CD4-positive, alpha-beta T cell treated with Interleukin-6 at 100 ng/mL for 8 hours (primary cell): ENCODE measurements at places on chromosomes 12 and 14.

DNA sequence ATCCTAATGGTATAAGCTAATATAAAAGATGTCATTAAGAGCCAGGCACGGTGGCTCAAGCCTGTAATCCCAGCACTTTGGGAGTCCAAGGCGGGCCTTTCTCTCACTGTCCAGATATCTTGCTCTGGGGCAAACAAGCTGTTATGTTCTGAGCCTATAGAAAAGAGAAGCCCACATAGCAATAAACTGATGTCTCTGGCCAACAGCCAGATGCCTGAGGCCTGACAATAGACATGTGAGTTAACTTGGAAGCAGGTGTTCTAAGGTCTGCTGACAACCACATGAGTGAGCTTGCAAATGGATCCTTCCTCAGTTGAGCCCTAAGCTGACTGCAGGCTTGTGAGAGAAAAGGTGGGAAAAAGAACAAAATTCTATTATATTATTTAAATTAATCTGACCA lies 25.0 kb downstream of the YAF2 start:
- DNase-seq: no peak

- no peak for DNase-seq
Measured at GRCh38 chr12:79453820-79454219, 236.9 kb downstream of the PAWR start.

DNA sequence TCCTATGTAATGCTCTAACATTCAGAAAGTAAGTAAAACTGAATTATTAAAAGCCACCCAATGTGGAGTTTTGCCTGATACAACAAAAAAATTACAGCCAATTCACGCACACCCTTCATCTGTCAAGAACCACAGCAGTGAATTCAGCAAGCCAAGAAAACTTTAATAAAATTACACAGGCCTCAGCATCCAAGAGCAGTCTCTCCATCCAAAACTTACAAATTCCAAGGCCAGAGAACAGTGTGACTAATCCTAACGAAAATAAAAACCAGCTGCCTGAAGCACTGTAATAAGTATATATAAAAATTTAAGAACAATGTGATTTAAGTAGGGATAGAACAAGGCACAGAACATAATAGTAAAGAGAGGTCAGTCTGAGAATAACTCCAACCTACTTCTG lies 54.2 kb downstream of the SIX6 start:
- no peak for DNase-seq

DNA sequence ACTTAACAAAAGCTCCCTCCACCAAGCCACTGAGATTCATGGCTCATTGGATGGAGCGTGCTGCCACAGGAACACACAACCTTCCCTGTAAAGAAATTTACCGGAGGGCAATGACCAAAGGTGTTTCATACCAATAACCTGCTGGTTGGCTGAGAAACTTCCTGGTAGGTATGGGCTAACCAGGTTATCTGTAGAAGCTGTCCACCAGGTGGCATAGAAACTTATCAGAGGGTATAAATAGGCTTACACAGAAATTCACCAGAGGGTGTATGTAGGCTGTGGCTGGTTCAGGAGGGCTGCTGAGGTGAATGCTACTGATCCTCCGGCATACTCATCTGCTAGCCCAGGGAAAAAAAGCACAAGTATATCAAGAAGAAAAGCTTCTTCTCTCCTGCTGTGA lies 27.1 kb upstream of the MTERF2 start:
- DNase-seq: peak; percentile 48
